ENCODE measurements at places on chromosomes 1 and 21.

DNA sequence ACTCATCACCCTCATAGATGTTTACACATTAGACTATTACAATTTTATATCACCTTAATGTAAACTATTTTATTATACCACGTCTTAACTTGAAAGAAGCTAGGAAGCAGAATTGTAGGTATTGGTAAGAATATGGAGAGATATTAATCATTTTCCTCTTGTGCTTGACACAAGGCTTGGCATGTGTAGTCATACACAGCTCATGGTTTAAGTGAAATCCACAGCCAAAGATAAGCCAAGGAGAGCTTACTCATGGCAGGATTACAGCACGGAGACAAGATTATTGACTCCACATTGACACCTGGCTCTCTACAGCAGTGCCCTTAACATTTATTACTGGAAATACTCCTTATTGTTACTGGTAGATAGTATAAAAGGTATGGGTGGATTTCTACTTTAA, 68.4 kb upstream of the ADGRL4 start:
- no peak for DNase-seq

DNA sequence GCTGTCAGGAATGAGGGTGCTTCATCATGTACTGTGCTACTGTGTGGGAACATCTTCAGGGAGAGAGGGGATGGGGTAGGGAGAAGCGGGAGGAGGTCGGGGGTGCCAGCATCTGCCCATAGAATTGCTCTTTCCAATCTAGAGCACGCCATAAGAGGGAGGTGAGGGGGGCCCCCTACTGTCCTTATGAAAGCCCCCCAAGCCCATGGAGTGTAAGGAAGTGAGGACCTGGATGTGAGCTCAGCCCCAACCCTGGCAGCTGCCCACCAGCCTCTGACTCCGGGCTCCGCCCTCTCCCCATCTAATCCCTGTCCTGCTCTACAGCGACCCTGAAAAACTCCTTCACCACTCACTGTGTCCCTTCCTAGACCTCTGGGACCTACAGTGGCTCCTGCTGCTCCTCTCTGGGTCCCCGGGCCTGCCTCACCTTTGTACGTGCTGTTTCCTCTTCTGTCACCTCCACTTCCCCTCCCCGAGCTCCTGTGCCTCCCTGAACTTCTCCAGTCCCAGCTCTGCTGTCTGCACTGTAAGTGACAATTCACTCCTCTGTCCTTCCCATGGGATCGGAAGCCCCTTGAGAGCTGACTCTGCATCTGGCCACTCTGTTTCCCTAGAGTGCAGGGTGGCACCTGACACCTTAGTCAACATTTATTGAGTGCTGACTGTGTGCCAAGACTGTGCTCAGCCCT, 269.4 kb downstream of the PTPRU start:
- DNase-seq: no peak

DNA sequence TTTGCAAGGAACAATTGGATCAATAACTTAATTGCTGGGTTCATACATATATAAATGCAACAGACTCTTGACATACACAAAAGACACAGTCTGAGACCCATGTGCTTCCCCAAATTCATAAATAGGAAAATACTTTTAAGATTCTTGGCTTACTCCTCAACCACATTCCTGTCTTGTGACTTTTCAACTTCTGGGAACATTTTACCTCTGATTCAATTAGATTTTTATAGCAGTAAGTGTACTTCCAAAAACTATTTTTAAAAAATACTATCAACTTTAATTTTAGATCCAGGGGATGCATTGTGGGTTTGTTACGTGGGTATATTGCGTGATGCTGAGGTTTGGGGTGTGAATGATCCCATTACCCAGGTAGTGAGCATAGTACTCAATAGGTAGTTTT, 406.7 kb downstream of the RPS6KC1 start:
- DNase-seq: no peak

DNA sequence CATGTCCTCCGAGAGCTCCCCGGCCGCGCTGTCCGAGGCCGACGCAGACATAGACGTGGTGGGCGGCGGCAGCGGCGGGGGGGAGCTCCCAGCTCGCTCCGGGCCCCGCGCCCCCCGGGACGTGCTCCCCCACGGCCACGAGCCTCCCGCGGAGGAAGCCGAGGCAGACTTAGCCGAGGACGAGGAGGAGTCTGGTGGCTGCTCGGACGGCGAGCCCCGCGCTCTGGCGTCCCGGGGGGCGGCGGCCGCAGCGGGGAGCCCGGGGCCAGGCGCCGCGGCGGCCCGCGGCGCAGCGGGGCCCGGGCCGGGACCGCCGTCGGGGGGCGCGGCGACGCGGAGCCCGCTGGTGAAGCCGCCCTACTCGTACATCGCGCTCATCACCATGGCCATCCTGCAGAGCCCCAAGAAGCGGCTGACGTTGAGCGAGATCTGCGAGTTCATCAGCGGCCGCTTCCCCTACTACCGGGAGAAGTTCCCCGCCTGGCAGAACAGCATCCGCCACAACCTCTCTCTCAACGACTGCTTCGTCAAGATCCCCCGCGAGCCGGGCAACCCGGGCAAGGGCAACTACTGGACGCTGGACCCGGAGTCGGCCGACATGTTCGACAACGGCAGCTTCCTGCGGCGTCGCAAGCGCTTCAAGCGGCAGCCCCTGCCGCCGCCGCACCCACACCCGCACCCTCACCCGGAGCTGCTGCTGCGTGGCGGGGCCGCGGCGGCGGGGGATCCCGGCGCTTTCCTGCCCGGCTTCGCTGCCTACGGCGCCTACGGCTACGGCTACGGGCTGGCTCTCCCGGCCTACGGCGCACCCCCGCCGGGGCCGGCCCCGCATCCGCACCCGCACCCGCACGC, 547 bp downstream of the FOXD2 start:
- DNase-seq: peak; percentile 45

DNA sequence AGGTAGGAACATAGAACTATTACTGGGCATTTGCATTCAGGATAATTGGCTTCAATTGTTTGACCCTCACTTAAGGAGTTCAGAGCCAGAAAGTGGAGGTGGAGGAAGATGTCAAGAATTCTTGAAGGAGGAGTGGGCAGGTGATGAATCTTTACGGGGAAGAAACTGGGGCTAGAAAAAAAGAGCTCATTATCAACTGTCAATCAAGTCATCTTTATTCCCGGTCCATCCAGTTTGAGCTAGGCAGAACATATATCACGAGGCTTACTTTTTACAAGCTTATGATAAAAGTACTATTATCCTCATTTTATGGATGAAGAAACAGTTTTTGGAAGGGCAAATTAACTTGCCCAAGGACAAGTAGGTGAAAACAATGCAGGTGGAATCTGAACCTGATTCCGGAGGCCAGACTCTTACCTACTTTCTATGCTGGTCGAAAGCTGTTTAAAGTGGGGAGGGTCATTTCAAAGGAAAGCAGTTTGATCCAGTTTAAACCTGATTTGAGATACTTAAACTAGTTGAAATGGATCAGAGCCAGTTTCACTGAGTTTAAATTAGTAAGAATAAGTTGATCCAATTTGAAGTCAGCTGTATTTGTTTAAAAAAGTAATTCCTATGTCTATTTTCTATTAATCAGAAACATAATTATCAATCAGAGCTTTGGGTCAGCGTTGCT, 13.3 kb upstream of the NBL1 start:
- DNase-seq: no peak

- DNase-seq: no peak
Measured at GRCh38 chr21:35232545-35233176, 183.6 kb upstream of the RUNX1 start.

DNA sequence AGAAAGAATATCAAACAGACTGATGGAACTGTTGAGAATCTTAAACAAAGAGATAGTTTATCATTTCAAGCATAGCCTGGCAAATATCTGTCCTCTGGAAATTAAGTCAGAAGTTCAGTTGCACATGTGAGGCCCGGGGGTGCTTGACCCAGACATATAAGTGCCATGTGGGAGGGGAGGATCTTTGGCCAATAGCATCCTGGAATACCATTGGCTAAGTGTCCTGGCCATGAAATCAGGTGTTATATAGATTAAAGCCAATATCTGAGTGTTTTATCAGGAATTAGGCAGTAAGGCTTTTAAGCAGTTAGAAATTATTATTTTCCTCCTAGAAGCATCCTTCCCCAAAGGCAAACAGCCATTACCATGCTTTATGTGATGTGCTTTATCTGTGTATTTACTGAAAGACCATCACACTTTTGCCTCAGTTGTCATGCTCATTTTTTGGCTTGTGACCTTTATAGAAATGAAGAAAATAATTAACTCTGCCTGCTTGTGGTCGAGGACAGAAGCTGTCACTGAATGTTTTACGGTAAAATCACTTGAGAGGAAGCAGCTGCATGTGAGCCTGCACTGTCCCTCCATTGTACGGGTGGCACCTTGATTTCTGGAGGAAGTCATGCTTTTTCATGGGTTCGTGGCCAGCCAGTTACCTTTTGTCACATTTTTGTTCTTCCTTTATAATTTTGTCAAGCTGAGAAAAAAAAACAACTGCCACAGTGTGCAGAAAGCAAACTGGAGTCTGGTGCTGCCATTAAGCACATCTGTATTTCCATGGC, 259.9 kb upstream of the FMN2 start:
- no peak for DNase-seq

GRCh38 chr1:9240914-9241820, 6.6 kb downstream of the H6PD start:
- DNase-seq: no peak

DNA sequence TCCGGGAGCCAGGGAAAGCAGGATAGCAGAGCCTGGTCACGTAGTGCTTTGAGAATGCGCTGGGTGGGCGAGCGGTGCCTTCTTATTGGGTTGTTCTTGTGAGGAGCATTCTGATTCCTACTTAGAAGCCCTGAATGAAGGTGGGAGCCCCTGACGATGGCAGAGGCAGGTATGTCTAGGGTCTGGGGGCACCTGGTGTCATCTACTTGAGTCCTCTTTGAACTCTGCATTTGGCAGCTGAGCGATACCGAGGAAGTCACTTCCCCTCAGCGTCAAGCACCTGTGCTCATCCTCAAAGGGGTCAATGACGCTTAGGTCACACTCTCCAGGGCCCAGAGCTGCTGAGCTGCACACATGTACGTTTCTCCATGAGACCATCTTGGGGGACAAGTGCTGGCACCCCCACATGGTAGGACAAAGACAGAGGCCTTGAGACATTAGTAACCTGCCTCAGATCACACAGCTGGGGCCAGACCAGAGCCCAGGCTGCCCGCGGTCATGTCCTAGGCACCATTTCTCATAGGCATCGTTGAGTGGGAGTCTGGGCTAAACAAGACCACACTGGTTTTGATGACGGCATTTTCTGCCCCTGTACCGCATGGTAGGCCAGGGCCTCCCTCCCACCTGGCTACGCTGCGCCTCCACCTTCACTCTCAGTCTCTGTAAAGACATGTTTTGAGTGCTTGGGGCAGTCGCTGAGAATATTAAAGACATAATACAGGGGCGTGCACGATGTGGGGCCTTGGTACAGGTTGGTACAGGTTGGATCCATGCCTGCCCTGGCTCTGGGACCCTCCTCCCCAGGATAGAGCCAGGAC, 69.1 kb upstream of the ABCG1 start:
- no peak for DNase-seq

GRCh38 chr1:44267438-44267837, 54.2 kb downstream of the DMAP1 start:
- DNase-seq: no peak

DNA sequence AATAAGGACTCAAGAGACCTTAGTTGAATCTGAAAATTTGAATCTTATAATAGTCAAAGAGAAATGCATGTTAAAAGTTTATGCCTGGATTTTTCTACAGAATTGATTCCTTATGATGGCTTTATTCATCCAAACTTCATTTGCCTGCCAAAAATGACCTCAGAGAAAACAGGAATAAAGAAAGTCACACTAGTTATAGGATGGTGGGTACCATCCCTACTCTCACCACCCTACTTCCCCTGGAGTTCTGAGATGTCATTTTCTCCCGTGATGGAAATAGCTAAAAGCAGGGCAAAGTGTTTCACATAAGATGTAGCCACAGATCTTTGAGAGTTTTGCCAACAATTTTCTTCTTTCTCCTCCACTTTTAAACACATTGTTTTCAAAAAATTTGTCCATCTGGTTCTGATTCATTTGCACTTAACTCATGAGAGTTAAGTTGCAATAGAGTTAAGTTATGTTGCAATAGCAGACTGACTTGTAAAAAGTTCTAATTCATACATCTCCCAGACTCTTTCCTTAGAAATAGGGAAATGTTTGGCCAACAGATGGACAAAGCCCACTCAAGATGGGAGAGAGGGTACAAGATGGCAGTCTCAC, 384.6 kb downstream of the PLPP3 start:
- DNase-seq: no peak

DNA sequence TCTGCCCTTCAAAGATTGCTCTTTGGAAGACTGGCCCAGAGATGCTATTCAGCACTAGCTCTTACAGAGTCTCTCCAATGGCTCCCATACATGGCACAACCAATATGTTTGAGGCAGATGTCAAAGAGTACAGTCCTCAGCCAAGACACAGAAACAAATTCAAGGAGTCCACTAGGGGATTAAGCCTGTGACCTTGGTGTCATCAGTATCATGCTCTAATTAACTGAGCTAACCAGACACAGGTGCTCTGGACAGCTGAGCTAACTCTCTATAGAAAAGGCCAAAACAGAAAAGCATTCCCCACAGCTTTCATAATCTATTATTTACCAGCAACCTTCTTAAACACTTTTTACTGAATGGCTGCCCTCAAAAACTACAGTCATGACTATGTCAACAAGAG, 666.0 kb upstream of the PLXNA2 start:
- no peak for DNase-seq

- no peak for DNase-seq
Measured at GRCh38 chr1:24696041-24696755, 49.0 kb upstream of the CLIC4 start.

GRCh38 chr1:98865796-98866195, 138.9 kb downstream of the PLPPR5 start:
- DNase-seq: no peak

- DNase-seq: no peak
Measured at GRCh38 chr1:197314682-197315081, 46.6 kb downstream of the CRB1 start.

DNA sequence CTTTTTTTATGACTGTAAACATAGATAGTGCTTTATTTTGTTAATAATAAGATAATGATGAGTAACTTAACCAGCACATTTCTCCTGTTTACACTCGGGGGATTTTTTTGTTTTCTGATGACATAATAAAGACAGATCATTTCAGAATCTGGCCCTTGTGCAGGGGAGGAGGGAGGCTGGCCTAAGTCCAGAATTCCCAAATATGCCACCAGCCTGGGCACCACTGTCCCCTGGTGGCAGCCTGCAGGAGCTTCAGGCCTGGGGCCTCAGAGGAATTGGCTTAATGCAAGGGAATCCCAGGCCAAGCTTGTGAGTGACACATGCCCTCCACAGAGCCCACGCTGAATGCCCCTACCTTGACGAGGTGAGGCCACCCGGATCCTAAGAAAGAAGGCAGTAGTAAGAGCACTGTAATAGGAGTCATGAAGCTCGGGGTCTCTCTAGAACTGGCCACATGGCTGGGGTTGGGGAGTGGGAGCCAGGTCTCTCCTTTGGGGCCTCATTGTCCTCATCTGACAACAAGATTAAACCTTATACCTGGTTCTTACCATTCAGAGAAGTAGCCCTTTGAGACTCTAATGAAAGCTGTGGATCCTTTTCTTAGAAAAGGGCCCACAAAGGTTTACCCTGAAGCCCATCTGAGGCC, 24.1 kb downstream of the ETNK2 start:
- DNase-seq: peak; percentile 29

GRCh38 chr21:38979271-38980121, 173.8 kb downstream of the ETS2 start:
- no peak for DNase-seq

All from erythroblast (primary cell).